ENCODE measurements at places on chromosomes 2 and 18.

DNA sequence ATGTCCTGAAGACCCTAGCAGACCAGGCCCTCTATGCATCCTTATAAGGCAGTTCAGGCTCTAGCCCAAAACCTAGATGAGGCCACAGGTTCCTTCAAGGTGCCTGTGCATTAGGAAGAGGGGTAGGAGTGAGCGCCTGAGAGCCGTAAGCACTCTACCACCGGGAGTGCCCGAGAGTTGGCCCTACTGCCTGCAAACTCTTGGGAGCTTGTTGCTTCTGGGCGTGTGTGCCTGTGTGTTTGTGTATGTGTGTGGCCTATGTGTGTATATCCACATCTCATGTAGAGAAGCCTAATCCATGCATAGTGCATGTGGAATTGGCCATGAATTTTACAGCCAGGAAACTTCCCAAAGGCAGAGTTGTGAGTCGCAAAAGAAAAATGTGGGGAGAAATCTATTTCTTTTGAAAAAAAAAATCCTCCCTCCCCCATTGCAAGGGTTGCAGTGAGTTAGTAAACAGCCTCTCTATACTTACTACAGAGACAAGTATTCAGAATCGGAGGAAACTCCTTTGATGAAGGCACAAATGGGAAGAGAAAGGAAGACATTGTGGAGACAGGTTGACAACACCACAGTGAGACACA, 96.8 kb downstream of the ADD2 start:
- no peak for DNase-seq

DNA sequence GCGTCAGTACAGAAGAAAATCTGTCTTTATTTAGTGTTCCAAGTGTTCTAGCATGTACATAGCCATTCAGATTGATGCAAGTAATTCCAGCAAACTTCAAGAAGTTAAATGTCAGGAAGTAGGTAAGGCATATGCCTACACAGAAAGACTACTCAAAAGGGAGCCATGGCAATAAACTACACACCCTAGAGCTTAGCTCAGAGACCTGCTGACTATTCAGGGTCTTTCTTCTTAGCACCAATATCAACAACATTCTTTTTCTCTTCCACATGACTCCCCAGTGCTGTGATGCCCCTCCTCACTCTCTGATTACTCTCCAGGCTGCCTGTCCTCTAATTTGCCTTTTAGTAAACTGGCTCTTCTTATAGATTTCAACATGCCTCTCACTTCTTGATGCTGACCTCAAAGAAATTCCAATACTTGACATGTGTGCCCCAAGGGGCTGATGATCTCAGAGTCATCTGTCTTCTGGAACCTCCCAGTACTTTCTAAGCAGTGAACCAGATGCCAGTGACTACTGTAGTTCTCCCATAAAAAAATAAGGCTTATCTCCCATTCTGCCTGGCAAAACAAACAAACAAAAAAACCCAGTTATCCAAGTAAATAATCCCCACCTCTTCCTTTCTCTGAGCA, 909.2 kb upstream of the FANCL start:
- no peak for DNase-seq

DNA sequence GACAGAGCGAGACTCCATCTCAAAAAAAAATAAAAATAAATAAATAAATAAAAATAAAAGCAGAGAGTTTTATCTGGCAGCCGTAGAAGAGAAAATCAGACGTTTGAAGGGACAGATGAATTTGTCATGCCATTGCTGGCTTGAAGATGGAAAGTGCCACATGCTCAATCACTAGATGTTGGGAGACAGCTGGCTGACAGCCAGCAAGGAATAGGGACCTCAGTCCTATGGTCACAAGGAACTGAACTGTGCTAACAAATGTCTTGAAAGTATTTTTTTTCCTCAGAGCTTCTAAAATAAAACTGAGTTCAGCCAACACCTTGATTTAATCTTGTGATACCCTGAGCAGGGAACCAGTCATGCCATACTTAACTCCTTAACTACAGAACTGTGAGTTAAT, 65.4 kb downstream of the DTNA start:
- DNase-seq: no peak

DNA sequence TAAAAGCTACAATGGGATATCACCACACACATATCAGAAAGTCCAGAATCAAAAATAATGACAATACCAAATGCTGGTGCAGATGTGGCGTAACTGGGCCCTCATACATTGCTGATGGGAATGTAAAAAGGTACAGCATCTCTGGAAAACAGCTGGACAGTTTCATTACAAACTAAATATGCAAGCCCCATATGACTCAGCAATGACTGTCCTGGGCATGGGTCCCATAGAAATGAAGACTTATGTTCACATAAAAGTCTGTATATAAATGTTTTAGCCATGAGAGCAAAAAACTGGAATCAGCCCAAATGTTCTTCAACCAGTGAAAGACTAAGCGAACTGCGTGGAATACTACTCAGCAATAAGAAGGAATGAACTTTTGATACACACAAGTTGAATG, 56.7 kb downstream of the ALPK2 start:
- no peak for DNase-seq

DNA sequence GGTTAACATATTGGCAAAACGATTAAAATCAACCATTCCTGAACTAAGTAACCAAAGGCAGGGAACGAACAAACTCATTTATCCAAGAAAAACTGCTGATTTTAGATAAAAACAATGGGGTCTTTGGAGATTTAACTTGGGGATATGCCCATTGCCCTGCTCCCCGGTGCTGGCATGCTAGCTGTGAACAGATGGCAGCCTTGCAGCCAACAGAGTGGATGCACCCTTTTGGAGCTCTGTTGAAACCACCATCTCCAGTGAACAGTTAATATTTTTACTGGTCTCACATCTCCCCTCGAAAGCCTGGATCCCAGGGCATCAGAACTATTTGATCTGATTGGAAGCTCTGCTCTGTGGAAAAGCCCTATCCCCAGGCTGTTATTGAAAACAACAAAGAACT, 303.1 kb downstream of the TGIF1 start:
- no peak for DNase-seq

DNA sequence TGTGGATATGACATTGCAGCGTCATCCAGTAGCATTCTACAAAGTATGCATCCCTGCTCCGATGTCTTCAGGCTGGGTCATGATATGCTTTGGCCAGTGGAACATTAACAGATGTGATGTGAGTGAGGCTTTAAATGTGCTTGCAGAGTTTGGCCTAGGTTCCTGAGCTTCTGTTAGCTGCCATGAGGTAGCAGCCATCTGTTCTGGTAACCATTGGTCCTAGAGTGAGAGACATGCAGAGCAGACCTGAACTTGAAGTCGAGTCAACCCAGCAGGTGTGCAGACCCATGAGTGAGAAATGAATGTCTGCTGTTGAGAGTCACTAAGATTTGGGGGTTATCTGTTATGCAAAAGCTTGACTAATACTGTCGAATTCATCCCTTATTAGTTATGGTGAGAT, 73.8 kb upstream of the NABP1 start:
- DNase-seq: no peak

- DNase-seq: no peak
These were observed 185.4 kb upstream of the FAM98A start for GRCh38 chr2:33784488-33784887.

GRCh38 chr18:74198453-74198852, 50.1 kb downstream of the TIMM21 start:
- no peak for DNase-seq

DNA sequence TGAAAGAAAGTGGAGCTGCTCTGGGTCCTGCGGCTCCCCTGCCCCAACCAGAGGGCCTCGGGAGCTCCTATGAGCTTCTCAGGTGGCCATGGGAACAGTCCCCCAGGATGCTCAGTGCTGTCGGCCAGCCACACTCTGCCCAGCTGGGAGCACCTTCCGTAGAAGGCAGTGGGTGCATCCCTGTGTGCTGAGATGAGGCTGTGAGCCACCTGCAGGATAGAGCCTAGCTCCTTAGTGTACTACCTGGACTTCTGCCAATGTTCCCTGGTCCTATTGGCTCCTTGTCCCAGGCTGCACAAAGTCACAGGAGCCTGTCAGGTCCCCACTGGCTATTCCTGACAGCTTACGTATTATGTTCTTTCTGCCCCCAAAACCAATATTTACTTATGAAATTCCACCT, 16.1 kb downstream of the PRELID3A start:
- DNase-seq: no peak

- no peak for DNase-seq
These were observed 55.2 kb upstream of the DTNB start for GRCh38 chr2:25728559-25728958.

DNA sequence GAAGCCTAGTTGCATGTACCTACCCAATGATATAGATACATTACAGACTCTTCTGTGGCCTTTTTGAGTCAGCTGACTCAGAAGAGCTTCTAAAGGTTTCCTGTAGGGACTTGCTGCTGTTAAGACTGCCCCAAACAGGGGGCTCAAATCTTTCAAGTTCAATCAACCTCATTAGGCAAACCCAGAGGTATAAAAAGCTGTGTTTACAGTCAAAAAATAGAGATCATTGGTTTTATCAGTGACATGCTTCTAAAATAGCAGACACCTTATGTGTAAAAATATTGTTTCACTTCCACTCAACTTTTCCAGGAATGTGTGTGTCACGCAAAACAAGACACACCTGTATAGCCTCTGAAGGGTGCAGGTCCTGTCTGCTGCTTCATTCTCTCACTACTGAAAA, 624.3 kb upstream of the FANCL start:
- no peak for DNase-seq

DNA sequence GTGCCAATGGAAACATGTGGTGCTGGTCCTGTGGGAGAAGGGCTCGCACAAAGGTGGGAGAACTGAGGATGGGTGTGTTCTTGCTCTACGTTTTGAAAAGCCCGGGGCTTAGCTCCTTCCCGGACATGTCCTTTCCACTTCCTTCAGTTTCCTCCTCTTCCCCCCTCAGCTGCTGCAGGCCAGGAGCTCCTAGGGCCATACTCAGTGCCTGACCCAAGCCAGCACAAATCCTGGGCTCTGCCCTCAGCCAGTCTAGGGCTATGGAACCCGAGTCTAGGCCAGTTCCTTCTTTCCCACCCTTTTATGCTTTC, 1.4 kb upstream of the SIX2 start:
- no peak for DNase-seq

GRCh38 chr2:47098953-47099352, 56.2 kb downstream of the STPG4 start:
- no peak for DNase-seq

DNA sequence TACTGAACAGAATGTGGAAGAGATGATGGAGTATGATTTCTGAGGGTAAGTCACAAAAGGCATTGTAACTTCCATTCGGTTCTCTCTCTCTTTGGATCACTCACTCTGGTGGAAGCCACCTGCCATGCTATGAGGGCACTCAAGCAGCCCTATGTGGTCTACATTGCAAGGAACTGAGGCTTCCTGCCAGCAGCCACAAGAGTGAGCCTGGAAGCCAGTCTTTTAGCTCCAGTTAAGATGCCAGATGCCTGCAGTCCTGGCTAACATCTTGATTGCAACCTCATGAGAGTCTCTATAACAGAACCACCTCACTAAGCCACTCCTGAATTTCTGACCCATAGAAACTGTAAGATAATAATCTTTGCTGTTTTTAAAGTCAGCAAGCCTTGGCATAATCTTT, 935.7 kb downstream of the LRP1B start:
- no peak for DNase-seq

Measured in activated T-cell treated with anti-CD3 and anti-CD28 coated beads, Interleukin-2, amount 50 U/mL, for 24 hours (primary cell).